Jurkat, Clone E6-1 (cell line): ENCODE measurements at places on chromosomes 4 and X.

DNA sequence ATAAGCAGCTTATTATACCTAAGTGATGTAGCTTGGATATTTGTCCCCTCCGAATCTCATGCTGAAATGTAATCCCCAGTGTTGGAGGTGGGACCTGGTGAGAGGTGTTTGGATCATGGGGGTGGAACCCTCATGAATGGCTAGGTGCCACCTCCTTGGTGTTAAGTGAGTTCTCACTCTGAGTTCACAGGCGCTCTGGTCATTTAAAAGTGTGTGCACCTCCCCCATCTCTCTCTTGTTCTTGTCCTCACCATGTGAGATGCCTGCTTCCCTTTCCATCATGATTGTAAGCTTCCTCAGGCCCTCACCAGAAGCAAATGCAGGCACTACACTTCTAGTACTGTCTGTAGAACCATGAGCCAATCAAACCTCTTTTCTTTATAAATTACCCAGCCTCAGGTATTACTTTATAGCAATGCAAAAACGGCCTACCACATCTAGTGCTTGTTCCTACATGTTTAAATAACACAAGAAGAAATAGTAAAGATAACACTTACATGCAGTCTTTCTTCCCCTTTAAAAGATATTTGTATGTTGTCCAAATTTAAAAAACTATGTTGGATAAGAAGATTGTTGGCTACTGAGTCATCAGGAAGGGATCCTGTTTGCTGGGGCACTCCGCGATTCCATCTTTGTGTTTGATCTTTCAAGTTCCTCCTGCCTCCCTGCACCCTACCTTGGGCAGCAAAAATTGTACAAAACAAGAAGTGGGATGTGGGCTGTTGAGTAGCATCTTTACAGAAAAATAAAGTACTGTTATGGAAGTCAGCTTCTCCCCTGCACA lies 29.7 kb downstream of the PPP1R2C start:
- DNase-seq, result no peak

DNA sequence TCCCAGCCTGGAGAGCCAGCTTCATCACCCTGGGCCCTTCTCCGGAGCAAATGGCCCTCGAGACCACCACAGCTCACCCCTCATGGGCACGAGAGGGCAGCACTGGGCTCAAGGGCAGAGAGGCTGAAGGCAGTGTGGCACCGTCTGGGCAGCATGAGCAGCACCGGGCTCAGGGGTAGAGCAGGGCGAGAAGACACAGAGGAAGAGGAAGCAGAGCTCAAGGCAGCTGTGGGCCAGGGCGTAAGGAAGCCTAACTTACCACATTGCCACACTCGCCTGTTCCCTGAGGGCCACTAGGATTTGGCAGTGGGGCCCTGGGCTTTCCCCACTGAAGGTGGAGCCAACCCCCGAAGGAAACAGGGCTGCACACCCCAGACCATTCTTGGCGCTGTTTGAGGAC lies 15.5 kb downstream of the ZNF185 start:
- no peak for DNase-seq

- DNase-seq, result no peak
Observed at GRCh38 chrX:120301960-120302359, 9.3 kb downstream of the TMEM255A start.

- DNase-seq, result no peak
Observed at GRCh38 chr4:78250500-78250899, 193.4 kb downstream of the FRAS1 start.

DNA sequence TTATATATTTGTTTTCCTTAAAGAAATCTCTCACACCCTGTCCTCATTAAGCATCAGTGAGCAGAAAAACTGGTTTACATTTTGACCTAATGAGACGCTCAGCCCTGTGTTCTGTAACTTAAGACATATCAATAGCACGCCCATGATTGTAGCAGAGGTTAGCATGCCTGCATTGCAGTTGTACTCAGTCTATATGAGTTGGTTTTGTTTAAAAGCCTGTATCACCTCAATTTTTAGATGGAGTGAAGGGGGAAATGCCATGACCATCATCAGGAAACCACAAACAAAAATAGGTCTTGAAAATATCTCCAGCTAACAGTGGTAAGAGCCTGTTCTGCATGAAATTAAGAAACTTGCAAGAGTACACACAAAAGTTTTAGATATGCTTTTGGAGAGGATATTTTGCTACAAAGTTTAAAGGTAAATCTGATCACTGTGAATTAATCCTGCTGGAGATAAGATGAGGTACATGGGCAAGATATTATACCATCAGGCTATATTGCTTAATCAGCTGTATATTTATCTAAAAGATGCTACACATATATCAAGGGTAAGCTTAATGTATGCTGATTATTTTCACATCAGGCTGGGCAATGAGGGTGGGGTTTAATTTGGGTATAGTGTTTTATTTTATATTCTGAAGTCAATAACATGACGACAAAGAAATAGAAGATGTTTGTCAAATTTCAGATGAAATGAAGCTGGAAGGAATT lies 13.1 kb upstream of the COQ2 start:
- no peak for DNase-seq

DNA sequence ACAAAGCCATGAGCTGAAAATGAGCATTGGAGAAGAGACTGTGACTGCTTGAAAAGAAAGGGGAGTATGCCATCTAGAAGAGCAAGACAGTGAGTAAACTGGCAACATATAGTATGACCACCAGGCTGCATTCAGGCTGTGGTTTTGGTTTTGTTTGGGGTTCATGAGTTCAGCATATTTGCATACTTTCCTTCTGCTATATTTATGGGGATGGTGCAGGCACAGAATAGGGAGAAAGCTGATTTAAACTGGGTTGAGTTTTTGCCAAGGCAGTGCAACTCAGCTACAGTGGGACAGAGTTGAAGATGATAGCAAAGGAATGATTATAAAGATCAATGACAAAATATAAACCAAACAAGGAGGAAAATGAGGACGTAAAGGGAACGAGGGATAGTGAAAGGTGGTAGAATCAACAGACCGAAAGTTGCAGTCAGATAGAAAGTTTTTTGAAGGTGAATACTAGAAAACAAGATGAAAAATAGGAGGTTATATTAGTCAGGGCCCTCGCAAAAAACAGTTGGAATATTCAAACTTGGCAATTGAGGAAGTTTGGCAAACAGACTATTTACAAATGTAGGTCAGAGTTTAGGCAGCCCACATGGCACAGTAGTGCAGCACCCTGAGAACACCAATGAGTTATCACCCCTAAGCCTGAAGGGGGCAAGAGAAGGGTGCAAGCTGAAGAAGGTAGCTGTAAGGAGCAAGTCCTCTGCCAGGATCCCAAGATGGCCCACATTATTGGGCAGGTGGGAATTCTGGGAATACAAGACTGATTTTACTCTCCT lies 114.8 kb upstream of the MAP9 start:
- DNase-seq, result no peak

- DNase-seq, result no peak
Observed at GRCh38 chr4:156085100-156085499, 131.4 kb upstream of the CTSO start.

- no peak for DNase-seq
Observed at GRCh38 chr4:54541426-54542118, 116.2 kb upstream of the KIT start.

- no peak for DNase-seq
Observed at GRCh38 chr4:4857809-4858508, 1.5 kb upstream of the MSX1 start.
